D721Med (cell line): ENCODE measurements at places on chromosomes 6 and 20.

DNA sequence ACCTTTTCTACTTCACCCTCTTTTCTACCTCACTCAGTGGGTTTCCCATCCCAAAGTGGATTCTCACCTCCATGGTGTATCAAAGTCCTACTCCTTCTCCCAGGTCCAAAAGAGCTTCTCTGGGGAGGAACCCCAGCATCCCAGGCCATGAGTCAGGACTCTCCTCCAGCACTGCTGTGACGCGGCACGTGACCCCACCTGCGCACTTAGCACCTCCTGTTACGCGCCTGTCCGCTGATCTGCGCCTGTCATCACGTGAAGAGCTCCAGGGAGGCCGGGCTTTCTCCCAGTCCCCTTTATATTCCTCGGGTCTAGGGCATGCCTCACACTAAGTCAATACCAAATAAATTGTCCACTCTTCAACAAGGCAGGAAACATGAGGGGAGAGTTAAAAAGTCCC, 226.9 kb upstream of the QKI start:
- no peak for DNase-seq

- no peak for DNase-seq
These were observed 6.5 kb downstream of the MDGA1 start for GRCh38 chr6:37690964-37691735.

GRCh38 chr6:56023829-56024228, 148.4 kb upstream of the BMP5 start:
- DNase-seq = no peak

DNA sequence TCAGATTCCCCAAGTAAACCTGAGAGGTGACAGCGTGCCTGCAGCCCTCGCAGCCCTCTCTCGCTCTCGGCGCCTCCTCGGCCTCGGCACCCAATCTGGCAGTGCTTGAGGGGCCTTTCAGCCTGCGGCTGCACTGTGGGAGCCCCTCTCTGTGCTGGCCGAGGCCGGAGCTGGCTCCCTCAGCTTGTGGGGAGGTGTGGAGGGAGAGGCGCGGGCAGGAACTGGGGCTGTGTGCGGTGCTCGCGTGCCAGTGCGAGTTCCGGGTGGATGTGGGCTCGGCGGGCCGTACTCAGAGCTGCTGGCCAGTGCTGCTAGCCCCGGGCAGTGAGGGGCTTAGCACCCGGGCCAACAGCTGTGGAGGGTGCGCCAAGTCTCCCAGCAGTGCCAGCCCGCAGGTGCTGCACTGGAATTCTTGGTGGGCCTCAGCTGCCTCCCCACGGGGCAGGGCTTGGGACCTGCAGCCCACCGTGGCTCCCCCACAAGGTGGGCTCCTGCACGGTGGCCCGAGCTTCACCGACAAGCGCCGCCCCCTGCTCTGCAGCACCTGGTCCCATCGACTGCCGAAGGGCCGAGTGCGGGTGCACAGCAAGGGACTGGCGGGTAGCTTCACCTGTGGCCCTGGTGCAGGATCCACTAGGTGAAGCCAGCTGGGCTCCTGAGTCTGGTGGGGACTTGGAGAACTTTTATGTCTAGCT, 809.7 kb upstream of the ADGRB3 start:
- DNase-seq = no peak

DNA sequence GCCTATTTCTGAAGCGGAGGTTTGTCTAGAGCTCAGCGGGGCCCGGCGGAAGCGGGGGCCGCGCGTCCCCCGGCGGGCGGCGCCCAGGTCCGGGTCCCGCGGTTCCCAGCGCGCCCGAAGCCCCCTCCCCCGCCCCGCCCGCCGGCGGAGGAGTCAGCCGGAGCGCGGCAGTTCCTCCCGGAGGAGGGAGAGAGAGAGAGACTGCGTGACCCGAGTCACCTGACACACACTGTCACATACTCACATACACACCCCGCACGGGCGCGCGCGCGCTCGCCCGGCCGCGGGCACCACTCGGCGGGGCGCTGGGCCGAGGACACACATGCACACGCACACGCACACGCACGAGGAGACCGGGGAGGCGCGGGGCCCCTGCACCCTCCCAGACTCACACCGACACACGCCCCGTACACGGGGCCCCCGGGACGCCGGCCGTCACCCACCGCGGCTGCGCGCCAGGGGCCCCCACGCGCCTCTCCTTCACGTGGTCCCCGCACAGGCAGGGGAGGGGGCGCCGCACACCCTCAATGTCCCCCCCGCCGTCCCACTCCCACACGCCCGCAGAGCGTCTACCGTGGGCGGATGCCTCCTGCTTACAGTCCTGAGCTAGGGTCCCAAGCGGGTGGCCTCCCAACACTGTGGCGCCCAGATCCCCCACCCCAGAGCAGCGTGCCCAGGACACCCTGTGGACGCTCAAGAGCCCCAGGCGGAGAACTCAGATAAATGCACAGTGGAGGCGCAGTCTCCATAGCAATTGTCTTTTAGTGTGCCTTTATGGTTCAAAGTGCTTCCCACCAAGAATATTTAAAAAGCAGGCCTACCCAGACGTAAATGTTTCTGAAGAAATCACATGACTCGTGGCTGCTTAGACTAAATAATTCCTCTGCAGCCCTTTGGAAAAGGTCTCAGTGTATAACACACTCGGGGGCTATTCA, at the start of gene RRAGD:
TSS of gene RRAGD (minus strand) at position 203 of the 935 bp plus-strand sequence. CDS start 280 bp downstream, outside the sequence.
- peak; percentile 68 for DNase-seq

DNA sequence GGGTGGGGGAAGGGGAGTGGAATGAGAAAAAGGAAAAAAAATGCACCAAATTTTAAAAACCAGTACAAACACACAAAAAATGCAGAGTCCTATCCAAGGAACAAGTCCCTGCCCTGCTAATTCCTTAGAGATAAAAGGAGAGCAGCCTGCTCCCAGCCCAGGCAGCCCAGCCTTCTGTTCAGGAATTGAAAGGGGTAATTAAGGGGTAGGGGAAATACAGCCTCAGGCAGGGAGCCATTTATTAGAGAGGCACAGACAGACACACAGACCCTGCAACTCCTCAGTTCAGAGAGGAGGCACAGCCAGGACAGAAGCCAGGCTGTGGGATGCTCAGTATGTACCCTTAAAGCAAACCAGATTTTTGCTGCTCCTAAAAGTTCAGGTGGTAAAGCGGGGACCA, 137.2 kb downstream of the EYA2 start:
- no peak for DNase-seq

- no peak for DNase-seq
These were observed 41.1 kb downstream of the TFAP2A start for GRCh38 chr6:10373642-10374359.

DNA sequence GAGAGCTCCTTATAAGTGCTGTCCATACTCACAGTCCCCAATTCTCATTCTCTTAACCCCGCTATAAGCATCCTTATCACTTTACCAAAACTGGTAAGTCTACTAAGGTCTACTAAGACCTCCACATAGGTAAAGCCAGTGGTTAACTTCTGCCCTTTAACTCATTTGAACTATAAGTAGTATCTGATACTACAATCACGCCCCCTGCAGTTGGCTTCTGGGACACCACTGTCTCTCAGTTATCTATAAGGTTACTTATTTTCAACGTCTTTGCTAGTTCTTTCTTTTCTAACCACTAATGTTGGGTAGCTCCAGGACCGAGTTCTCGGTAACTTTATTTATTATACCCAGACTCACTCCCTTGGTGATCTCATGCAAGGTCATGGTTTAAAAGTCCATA, 142.6 kb downstream of the ARHGAP18 start:
- no peak for DNase-seq

- DNase-seq = no peak
These were observed 263.0 kb downstream of the ZNF217 start for GRCh38 chr20:53330601-53331140.

- no peak for DNase-seq
These were observed 230.3 kb upstream of the CDYL start for GRCh38 chr6:4545893-4546292.

- no peak for DNase-seq
These were observed 7.5 kb upstream of the RREB1 start for GRCh38 chr6:7100072-7100752.

DNA sequence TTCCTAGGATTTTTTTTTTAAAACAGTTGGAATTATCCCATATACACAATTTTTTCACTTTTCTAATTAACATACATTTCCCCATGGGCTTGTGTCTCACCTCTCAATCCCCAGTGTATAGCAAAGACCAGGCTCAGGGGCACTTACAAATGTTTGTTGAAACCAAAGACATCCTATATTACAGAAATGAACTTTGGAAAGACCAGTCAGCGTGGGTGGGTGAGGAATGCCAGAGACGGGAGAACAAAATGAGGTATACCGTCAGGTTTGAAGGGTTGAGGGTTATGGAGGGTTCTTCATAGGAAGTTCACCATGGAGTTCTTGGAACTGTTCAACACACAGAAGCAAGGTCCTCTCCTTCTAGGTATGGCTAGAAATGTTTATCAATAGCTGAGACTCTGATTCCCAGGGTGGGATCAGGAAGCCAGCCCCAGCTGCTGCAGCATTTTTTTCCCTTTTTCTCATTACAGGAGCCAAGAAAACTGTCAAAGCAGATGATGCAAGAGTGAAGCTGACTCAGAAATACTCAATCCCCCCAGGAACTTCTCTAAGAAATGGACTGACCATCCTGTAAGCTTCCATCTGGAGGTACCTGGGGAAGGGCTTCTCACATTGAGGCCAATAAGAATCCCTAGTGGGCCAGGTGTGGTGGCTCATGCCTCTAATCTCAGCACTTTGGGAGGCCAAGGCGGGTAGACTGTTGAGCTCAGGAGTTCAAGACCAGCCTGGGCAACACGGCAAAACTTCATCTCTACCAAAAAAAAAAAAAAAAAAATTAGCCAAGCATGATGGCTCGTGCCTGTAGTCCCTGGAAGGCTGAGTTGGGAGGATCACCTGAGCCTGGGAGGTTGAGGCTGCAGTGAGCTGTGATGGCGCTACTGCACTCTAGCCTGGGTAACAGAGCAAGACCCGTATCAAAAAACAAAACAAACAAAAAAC, 15.9 kb upstream of the TBC1D20 start:
- no peak for DNase-seq

GRCh38 chr20:46123482-46124245, 5.5 kb downstream of the CD40 start:
- no peak for DNase-seq

DNA sequence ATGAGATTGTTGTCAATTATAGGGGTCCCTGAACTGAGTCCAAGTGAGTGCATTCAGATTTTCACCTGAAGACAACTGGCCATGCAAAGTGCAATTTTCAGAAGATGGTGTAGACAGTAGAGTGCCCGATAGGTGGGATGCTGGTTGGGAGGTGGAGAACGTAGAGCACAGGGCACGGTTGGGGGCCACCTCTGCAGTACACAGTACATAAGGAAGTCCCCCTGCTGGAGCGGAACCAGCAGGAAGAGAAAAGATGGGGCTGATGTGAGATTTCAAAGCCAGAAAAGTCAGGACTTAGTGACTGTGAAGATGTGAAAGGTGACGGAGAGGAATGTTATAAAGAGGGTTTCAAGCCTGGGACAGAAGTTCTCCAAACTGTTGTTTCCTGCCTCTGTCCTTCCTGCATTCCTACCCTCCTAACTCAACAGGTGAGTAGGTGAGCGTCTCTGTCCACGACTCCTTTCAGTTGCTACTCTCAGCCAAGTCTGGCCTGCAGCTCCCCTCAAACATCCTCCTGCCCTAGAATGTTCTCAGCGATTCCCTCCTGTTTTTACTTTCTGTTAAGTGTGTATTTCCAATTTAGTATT, 330.8 kb downstream of the PRL start:
- no peak for DNase-seq

DNA sequence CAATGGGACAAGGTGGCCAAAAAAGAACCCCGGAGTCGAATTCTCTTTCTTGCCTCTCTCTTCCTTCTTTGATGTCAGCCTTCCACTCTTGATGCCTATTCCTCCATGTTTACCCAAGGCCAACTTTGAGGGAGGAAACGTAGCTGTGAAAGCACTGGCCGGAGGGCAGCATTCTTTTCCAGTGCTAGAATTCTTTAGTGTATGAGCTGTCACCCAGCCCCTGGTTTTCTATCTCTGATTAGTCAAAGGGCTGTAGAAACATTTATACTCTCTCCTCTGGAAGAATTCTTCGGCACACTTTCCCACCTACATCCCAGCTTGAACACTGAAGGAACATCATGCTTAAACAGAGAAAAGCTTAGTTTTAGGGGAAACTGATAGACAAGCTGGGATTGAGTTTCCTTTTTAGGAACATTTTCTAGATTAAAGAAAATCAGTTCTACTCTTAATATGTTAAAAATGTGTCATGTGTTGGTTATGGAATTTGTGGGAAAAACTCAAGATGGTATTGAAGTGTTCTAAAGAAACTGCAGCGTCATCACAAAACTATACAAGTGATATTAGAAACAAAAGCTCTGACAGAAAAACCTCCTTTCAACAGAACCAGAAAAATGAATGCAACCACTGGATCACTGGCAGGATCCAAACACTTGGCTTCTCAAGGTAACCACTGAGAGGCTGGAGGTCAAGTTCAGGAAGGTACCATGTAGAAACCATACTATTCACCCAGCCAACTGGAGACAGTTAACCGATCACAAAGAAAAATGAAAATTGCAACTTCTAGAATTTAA, 20.7 kb upstream of the UTRN start:
- DNase-seq = no peak

- DNase-seq = no peak
These were observed 287.1 kb downstream of the GMDS start for GRCh38 chr6:1958257-1958656.

DNA sequence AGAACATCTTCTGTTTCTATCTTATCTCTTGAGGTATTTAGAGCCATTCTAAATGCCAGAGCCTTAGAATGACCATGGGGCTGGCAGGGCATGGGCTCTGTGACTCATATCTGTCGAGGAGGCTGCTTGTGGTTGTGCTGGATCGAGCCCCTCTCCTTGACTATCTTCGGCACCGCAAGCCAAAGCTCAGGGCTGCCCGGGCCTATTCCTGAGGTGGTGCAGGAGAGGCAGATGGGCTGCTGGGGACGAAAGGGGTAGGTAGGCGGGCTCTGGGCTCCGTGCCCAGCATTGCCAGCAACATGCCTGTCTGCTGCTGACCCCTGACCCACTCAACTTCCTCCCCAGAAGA, 89.9 kb downstream of the NOL4L start:
- DNase-seq = no peak

- DNase-seq = no peak
These were observed 3.5 kb upstream of the CDH26 start for GRCh38 chr20:59954718-59955117.

- no peak for DNase-seq
These were observed 125.0 kb upstream of the DOK5 start for GRCh38 chr20:54350415-54350814.

GRCh38 chr6:157445277-157446009, 64.5 kb downstream of the ZDHHC14 start:
- DNase-seq = no peak

- DNase-seq = no peak
These were observed 6.5 kb downstream of the SLPI start for GRCh38 chr20:45247865-45248264.
